CD4-positive, alpha-beta T cell treated with Interleukin-15 for 1 hour (primary cell): ENCODE measurements at places on chromosomes 12 and 14.

GRCh38 chr12:25421651-25422167 is 131.4 kb downstream of the LMNTD1 start:
- no peak for DNase-seq

GRCh38 chr14:78595797-78596196 is 425.6 kb downstream of the NRXN3 start:
- no peak for DNase-seq

DNA sequence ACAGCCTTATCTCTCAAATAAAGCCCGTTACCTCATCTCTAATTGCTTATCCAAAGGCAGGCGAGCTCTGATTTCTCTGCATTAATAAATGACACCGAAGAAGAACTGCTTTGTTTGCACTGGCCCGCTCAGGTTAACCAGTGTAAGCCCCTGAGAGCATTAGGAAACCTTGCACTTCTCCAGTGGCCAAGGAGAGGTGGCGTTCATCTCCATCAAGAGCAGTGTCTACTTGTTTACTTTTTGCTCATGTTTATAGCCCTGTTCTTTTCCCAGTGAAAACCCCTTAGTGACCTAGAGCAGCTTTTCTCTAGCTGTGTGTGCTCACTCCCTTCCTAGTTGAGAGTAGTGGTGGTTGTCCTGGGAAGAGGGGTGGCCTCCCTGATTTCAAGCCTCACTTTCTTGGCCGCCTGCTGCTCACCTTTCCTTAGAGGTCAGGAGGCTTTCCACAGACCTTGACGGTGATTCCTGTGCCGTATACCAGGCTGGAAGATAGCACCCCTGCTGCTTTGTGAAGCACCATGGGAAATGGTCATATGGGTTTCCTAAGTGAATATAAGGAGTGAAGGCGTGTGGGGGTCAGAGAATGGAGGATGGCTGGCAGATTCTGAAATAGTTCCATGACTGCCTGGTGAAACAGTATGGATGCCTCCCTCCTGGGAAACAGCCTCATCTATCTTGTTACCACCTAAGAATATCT is 16.6 kb downstream of the FBXW8 start:
- no peak for DNase-seq

DNA sequence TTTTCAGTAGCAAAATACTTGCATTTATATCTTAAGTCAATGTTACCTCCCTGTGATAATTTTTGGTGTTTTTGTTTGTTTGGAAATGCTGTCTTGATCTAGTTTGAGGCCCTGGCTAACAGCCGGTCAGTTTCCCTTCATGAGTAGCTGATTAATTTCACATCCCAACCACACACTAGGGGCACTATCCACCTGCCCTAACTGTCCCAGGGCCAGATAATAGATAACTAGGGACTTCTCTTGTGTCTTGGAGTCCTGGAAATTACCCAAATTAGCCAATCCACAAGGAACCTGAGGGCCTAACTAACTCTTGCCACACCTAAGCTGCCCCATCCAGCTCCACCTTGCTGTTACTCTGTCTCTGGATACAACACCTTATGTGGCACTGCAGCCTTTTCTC is 399.9 kb downstream of the FOXG1 start:
- no peak for DNase-seq

DNA sequence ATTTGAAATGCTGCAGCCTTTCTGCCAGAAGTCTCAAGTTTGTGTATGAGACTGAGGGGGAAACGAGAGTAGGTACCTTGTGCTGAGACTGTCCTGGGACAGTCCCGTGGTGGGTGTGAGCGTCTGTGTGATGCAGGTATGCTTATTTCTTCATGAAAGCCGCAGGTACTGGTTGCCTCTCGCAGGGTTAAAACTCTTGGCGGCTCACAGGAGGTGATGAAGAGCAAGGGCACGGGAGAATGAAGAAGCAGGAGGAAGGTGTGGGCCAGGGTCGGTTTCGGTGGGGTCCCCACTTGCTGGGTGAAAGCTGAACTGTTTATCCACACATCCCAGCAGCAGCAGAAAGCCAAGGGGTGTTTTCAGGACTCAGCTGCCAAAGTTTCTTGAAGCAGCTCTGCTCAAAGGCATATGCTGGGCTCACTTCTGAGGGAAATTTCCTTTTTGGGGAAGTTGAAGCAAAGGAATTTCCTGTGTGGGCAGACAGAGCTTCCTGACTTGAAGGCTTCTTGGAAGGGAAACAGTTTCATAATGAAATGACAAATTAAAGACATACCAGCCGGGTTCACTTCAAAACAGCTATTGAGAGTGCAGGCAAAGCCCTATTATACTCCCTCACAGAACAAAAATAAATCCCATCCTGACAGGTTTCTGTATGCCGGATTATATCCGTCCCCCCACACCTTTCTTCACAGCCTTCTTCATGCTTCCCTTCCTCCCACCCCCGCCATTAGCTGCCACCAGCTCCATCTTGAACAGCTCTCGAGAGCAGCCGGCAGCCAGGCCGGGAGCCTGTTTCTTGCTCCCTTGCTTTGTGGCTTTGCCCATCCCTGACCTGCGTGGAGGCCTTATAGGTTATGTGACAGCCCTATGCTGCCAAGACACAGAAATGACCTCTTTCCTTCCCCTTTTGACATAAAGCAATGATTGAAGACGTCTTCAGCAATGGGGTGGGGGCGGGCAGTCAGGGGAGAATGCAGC is 116.6 kb downstream of the ETV6 start:
- peak; percentile 63 for DNase-seq

- DNase-seq = no peak
These were observed 84.5 kb downstream of the PLEKHG3 start for GRCh38 chr14:64788706-64789105.

GRCh38 chr14:98593361-98593761 is 678.6 kb downstream of the BCL11B start:
- DNase-seq = no peak

GRCh38 chr12:109130297-109131153 is 14.1 kb downstream of the ACACB start:
- DNase-seq = no peak

- DNase-seq = no peak
These were observed 18.0 kb upstream of the LDHB start for GRCh38 chr12:21675641-21676040.

DNA sequence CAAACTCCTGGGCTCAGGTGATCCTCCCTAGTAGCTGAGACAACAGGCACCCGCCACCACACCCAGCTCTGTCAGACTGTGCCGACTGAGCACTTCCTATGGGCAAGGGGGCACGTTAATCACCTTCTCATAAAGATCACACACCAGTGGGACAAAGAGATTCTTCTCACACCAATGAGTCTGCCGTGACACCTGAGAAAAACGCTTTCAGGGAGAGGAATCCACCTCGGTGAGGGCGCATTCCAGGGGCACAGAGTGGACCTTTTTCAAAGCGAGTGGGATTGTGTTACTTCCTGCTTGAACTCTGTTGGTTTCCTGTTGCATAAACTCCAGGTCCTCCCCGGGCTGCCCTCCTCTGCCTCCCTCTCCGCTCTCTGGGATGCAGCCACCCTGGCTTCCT is 17.5 kb upstream of the SCARB1 start:
- no peak for DNase-seq

- DNase-seq = no peak
These were observed 9.0 kb upstream of the HOXC6 start for GRCh38 chr12:54019091-54019811.

GRCh38 chr14:31360919-31361662 is 59.3 kb downstream of the HEATR5A start:
- no peak for DNase-seq

- DNase-seq = no peak
These were observed 330.1 kb upstream of the GARIN2 start for GRCh38 chr14:66859063-66859671.

DNA sequence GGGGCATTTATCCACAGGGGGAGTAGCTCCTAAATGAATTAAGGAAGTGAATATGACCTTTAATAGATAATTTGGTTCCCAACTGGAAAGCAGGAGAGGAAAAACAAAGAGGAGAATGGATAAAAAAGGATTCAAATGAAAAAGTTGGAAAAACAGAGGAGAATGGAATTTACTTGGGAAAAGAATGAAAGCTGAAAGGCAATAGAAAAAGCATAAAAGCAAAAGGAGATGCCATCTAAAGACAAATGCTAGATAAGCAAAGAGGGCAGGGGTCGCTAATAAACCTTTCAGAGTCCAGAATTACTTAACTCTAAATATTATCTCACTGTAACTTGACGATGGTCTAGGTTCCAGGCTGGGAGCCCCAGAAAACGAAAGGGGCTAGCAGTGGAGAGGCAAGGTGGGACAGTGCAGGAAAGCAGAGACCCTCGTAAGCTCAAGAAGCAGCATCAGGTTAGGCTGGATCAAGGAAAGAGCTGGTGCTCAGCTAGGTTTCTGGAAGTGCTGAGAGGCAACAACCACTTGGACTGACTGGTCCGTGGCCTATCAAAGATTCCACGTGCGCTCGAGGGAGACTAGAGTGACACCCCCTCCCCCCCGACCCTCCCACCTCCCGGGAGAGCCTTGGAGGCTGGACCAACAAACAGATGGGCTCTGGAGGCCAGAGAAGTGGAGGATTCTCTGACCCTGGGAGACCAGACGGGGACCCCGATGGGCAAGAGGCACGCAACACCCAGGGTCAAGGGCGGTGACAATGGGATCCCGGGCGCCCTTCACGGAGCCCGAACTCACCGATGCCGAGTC is 1.2 kb downstream of the SLC2A13 start:
- no peak for DNase-seq

- DNase-seq = no peak
These were observed 36.5 kb downstream of the PAPLN start for GRCh38 chr14:73273799-73274198.
